ENCODE measurements at places on chromosomes 13 and 19.

DNA sequence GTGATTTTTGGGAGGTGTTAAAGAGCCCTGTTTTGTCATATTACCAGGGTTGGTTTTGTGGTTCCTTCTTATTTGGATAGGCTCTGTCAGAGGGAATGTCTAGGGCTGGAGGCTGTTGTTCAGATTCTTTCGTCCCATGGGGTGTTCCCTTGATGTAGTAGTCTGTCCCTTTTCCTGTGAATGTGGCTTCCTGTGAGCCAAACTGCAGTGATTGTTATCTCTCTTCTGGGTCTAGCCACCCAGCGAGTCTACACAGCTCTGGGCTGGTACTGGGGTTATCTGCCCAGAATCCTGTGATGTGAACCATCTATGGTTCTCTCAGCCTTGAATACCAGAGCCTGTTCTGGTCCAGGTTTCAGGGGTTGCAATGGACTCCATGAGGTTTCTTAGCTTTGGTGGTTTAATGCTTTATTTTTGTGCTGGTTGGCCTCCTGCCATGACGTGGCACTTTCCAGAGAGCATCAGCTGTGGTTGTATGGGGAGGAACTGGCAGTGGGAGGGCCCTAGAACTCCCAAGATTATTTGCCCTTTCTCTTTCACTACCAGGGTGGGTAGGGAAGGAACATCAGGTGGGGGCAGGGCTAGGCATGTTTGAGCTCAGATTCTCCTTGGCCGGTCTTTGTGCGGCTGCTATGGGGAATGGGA lies 78.8 kb downstream of the SPRY2 start:
- DNase-seq, result no peak

GRCh38 chr13:46374710-46375109 lies 12.3 kb downstream of the RUBCNL start:
- DNase-seq, result no peak

DNA sequence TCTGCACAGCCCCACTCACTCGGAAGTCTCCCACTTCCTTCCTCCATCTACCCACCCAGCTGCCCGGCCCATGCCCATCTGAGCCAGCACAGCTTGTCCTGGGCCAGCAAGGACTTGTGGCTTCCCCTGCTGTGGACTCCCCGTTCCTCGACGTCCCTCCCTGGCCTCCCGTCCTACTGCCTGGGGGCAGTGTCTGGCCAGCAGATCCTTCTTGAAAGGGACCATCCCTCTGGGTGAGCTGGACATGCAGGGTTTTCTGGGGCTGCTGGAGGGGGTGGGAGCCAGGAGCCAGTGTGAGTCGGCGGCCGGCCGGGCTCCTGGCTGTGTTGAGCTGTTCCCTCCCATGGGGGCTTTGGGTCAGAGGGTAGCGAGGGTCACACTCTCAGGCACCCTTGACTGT lies 26.7 kb downstream of the CRTC1 start:
- no peak for DNase-seq

GRCh38 chr13:88862095-88862620 lies 1191.0 kb downstream of the SLITRK5 start:
- no peak for DNase-seq

- no peak for DNase-seq
Observed at GRCh38 chr19:41367848-41368301, 3.9 kb upstream of the B9D2 start.

- DNase-seq, result peak; percentile 56
Observed at GRCh38 chr19:38952395-38953165, 21.8 kb downstream of the MRPS12 start.

- peak; percentile 51 for DNase-seq
Observed at GRCh38 chr13:50227361-50227760, 212.1 kb downstream of the KCNRG start.

GRCh38 chr19:42151782-42152684 lies 19.8 kb upstream of the POU2F2 start:
- DNase-seq, result no peak

DNA sequence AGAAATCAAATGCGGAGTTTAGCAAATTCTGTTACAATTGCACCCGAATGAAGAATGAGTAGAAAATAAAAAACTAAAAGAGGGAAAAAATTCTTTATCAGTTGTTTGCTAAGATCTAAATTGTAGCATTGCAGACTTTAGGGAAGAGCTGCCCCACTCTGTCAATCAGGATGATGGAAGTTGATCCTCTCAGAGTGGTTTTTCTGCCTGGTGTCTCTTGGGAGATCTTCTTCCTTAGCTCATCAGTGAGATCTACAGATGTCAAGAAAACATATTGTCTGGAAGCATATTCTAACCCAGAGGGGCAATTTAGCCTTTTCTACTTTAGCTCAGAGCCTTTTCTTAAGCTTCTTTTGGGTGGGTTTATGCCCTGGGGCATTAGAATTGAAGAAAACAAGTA lies 223.2 kb upstream of the PCDH17 start:
- no peak for DNase-seq

DNA sequence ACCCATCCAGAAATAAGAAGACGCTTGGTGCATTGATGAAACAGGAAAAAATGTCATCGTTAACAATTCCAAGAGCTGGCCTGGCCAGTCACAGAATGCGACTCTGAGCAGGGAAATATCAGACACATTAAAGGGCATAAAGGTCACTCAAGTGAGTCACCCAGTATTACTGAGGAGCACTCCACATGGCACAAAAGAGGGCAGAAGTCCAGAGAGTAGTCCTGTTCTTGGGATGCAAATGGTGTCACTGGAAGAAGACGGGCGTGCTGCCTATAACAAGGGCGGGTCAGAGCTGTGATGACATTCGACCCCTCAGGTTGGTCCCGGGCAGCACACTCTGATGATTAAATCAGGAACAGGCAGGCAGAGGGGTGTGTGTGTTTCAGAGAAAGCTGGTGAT lies 720.3 kb downstream of the UQCRFS1 start:
- DNase-seq, result no peak

DNA sequence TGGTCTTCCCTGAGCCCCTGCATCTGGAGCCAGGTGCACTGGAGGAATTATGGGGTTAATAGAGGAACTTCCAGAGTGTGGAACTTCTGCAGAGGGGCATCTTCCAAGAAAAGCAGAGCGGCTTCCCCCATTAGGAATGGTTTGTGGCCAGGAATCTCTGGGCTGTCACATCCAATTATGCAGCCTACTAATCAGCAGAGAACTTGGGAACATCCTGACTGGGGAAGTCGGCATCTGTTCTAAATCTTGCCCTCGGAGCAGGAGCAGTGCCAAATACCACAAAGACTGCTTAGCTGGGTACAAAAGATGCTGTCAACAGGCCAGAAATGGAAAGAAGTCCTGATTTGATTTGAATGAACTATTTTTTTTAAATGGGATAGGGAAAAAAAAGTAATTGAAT lies 435.1 kb downstream of the ZNF536 start:
- DNase-seq, result no peak

DNA sequence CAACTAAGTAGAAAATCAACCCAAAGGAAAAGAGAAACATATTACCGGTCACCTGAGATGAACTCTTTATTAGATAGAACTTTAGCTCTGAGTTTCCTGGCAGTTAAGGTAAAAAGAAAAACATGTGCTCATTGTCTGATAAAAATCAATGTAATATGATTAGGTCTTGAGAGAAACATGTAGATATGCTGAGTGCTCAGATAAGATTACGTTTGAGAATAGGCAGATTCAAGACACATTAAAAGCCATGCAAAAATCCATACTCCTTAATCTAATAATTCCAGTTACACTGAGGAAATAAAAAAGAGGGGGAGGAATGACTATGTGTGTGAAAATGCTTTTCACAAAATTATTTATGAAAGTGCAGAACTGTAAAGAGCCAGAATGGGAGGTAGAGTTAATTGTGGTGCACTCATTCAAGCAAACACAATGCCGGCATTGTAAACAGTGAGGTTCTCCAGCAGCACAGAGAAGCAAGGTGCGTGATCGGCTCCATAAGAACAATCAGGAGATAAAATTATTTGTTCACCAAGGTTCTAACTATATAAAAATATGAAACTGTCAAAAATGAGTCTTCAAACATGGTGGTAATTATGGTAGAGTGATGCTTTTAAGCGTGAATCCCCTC lies 88.8 kb downstream of the MBNL2 start:
- no peak for DNase-seq

DNA sequence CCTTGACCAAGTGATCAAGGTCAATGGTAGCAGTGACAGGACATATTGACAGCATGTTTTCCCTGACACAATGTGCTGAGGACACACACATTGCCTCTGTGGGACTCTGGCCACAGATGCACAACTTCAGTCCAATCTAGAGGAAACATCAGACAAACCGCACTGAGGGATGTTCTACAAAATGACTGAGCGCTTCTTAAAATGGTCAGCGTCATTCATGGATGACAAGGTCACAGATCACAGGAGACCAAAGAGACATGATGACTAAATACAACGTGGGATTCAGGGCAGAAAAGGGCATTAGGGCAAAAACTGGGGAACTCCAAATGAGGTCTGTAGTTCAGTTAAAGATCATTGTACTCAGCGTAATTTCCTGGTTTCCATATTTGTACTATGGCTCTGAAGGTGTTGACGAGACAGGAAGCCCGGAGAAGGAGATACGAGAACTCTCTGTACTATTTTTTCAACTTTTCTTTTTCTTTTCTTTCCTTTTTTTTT lies 20.6 kb downstream of the PBX4 start:
- DNase-seq, result peak; percentile 94

DNA sequence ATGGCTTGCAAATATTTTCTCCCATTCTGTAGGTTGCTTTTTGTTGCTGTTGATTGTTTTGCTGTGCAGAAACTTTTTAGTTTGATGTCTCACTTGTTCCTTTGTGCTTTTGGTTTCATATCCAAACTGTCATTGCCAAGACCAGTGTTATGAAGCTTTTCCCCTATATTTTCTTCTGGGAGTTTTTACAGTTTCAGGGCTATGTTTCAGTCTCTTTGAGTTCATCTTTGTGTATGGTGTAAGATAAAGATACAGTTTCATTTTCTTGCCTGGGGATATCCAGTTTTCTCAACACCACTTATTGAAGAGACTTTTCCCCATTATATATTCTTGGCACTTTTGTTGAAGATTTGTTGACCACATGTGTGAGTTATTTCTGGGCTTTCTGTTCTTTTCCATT lies 139.9 kb downstream of the MRPL57 start:
- no peak for DNase-seq

GRCh38 chr19:49347835-49348234 lies 12.6 kb downstream of the CD37 start:
- DNase-seq, result peak; percentile 34

- peak; percentile 78 for DNase-seq
Observed at GRCh38 chr19:4768934-4769777, 22.4 kb upstream of the FEM1A start.

DNA sequence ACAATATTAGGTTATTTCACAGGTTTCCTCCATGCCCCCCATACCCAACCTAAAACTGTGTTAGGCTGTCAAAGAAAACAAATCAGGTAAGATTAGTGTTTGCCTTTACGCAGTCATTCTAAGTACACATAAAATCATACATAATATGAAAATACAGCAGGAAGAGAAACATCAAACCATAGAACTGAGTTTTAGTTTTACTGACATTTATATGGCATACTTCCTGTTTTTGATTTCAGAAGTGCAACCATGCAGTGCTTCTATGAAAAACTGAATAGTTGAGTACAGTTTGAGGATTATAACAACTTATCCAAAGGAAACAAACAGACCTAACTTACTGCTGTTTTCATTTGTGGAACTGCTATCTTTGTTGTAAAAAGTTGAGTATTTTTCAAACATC lies 91.3 kb downstream of the KCNRG start:
- no peak for DNase-seq

GRCh38 chr19:1672769-1673644 lies 20.6 kb upstream of the TCF3 start:
- no peak for DNase-seq

- DNase-seq, result no peak
Observed at GRCh38 chr13:22482496-22483000, 698.2 kb upstream of the SGCG start.

- no peak for DNase-seq
Observed at GRCh38 chr19:55690769-55691545, 15.9 kb downstream of the EPN1 start.

DNA sequence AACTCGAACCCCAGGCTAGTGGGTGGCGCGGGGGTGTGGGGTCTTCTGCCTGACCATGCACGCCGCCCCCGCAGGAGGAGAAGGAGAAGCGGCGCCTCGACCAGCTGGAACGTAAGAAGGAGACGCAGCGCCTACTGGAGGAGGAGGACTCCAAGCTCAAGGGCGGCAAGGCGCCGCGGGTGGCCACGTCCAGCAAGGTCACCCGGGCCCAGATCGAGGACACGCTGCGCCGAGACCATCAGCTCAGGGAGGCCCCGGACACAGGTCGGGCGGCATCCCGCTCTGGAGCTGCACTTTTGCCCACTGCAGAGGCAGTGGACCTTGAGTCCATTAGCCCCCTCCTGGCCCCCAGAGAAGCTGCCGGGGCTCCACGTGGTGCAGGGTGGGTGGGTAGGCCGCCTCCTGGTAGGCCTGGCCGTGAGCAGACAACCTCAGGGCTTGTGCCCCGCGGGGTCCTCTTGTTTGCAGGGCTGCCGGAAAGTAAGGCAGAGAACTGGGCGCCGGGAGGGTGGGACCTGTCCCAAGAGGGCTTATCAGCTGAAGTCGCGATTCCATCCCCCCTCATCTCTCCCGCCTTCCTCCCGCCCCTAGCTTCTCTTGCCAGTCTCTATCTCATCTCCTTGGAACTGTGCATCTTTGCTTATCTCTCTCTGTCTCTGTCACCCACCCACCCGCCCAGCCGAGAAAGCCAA lies 9.9 kb downstream of the CCDC124 start:
- no peak for DNase-seq

- peak; percentile 71 for DNase-seq
Observed at GRCh38 chr19:11091703-11092153, 2.5 kb downstream of the LDLR start.

GRCh38 chr19:43570174-43570791 lies 5.0 kb downstream of the XRCC1 start:
- no peak for DNase-seq

- DNase-seq, result no peak
Observed at GRCh38 chr13:113796211-113796963, 37.4 kb downstream of the TMEM255B start.

GRCh38 chr19:18044825-18045304 lies 36.9 kb downstream of the ARRDC2 start:
- peak; percentile 95 for DNase-seq

- DNase-seq, result no peak
Observed at GRCh38 chr13:78383899-78384298, 219.5 kb downstream of the POU4F1 start.

Data from activated CD4-positive, alpha-beta T cell treated with anti-CD3 and anti-CD28 coated beads, Interleukin-2, amount 50 U/mL, for 16 hours (primary cell).